Central memory CD4-positive, alpha-beta T cell (primary cell): ENCODE measurements at places on chromosomes 13 and 19.

DNA sequence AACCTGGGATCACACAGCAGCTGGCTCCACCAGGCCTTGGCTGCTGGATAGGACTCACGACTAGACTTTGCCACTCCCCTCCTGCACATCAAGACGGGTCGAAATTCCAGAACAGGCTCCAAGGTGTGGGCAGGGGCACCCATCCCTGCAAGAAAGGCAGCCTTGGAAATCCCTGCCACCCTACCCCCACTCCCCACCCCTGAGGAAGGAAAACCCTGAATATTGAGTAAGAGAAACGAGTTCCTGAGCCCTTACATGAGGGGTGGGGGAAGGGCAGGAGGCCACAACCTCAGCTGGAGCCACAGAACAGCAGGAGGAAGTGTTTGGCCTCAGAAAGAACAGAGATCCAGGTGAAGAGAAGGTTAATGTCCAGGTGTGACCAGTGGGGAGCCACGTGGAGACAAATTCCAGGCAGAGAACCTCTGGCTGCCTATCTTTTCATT, 20.1 kb downstream of the DEDD2 start:
- no peak for DNase-seq

GRCh38 chr13:21071924-21072323, 10.5 kb upstream of the LATS2 start:
- no peak for DNase-seq

DNA sequence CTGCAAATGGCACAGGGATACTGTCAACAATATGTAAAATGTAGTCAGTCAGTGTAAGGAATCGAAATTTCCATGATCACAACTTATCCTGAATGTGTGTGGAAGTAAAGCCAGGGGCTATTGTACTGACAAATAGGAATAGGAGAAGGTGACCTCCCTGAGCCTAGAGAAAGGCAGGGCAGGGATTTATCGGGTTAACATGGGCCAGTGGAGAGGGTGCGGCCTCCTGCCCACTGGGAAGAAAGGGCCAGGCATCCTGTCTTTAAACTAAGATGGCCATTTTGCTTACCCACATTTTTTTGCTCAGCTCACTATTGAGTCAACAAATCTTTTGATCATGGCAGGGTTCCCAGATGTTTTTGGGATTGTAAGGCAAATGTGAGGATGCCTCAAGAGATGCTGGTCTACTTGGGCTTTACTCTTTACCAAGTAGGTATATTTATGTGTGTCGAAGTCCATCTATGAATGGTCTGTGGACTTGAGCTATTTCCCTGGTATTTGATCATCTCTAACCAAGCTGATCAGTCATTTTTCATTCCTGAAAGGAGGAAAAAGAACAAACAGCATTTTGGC, 116.6 kb upstream of the RNF113B start:
- DNase-seq = no peak

GRCh38 chr19:5289060-5289990, 51.3 kb downstream of the PTPRS start:
- no peak for DNase-seq

DNA sequence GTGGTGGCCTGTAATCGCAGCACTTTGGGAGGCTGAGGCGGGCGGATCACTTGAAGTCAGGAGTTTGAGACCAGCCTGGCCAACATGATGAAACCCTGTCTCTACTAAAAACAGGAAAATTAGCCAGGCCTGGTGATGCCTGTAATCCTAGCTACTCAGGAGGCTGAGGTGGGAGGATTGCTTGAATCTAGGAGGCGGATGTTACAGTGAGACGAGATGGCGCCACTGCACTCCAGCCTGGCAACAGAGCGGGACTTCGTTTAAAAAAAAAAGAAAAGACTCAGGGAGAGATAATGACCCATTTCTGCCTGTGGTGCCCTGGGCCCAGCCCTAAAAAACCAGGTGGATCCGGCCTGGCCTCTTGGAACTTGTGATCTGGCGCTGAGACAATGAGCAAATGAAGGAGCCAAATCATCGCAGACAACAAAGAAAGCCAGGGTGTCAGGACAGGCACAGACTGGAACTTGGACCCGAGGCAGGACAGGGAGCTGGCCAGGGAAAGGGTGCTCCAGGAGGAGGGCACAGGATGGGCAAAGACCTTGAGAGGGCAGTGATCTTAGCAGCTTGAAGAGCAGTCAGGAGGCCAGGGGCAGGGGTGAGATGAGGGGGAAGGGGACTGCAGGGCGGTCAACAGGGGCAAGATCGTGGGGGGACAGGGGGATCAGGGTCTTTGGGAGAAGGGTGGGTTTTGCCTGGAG, 962 bp upstream of the JAK3 start:
- DNase-seq = no peak

GRCh38 chr19:56377105-56377924, 16.0 kb downstream of the ZNF582 start:
- no peak for DNase-seq

- DNase-seq = no peak
These were observed 81.4 kb upstream of the PCDH8 start for GRCh38 chr13:52929846-52930245.

DNA sequence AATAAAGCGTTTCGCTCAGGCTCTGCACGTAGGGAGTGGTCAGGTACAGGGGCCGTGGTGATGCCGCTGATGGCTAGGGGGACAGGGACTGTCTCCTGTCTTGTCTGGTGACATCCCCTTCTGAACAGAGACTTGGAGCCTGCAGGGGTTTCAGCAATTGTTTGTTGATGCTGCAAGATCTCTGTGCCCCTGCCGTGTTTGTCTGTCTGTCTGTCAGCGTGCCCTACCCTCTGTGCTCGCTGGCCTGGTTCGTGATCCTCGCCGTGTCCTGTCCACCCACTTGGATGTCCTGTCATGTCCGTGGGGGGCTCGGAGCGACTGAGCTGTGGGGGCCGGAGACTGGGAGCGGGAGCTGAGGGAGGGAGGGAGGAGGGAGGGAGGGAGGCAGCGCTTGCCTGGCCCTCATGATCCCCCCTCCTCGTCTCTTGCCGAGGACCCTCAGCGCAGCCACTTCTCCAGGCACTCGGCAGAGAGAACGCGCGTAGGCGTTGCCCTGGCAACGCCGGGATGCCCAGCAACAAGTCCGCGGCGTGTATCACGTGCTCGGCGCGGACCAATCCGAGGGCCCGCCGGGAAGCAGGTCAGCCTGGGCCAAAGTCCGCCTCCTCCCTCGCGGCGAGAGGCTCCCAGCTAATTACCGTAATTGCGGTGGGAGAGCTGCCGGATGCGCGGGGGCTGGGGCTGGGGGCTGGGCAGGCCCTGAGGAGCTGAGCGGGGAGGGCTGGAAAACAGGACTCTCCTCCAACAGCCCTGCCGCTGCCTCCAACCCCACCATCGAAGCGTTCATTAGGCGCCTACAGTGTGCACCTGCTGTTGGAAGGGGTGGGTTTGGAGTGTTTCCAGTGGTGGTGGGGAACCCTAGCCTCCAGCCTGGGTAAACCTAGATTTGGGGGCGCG, 31.9 kb upstream of the FEM1A start:
- DNase-seq = peak; percentile 37

DNA sequence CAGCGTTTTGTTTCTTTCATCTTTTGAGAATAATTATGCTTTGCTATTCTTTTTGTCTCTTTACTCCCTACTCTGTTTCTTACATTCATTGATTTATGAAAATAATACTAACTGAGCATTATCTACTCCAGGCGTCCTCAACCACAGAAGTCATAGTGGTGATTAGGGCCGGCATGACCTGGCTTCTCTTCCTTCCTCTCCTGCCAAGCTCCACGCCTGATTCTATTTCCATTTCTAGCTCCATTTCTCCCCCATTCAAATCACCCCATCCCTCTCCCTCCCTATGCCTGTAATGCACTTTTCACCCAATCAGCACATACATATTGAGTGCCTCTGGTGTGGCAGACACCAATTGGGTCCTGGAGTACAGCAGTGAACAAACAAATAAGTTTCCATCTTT, 183.2 kb upstream of the GPR12 start:
- no peak for DNase-seq
